ENCODE measurements at places on chromosomes 6 and 20. TPM values are rescaled to one million over a fixed set of nuclear protein-coding genes. Genes with fewer than 3 reads are reported as not detected.

The VARS2 gene
- total RNA-seq = 14.0 TPM

DNA sequence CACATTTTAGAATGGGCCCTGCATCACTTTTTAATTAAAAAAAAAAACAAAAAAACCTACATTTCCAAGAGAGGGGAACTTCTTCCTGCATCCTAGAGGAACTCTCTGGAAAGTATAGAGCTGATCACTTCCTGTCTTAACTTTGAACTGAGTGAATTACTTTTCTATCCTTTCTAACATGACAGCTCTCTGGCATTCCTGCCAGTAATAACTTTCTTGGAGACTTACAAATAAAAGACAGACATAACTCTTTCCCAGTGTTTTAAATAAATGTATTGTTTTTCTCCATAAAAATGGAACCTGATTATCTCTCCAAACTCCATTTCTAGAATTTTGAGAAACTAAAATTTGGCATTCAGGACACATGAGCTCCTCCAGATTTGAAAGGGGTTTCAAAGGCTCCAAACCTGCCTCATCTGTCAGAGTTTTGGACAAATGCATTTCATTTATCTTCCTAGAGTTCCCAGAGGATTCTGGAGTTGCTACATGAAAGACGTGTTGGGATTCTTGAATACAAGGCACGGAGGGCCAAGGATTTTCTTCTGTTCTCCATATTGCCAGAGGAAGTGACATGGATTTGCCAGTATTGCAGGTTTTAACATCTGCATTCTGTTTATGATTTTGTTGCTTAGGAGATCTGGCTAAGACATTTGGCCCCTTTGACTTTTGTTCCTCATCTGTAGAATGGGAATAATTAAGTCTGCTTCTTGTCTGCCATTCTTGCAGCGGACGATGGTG, 2.0 kb upstream of the SMOC2 start:
- no peak for DNase-seq

DNA sequence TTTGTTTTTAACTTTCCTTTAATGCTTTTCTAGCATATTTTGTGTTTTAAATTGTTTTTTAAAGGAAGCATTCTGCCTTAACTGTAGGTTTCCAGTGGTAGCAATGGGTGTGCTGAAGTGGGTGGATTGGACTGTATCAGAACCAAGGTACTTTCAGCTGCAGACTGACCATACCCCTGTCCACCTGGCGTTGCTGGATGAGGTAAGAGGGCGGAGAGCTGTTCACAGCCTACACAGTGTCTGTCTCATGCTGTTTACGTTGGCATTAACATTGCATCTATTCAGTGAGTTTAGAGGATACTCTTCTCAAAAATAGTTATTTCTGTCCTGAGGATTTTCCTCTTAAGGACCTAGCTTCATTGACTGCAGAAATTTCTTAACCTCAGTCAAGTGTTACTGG, 11.9 kb downstream of the NELFCD start:
- no peak for DNase-seq

DNA sequence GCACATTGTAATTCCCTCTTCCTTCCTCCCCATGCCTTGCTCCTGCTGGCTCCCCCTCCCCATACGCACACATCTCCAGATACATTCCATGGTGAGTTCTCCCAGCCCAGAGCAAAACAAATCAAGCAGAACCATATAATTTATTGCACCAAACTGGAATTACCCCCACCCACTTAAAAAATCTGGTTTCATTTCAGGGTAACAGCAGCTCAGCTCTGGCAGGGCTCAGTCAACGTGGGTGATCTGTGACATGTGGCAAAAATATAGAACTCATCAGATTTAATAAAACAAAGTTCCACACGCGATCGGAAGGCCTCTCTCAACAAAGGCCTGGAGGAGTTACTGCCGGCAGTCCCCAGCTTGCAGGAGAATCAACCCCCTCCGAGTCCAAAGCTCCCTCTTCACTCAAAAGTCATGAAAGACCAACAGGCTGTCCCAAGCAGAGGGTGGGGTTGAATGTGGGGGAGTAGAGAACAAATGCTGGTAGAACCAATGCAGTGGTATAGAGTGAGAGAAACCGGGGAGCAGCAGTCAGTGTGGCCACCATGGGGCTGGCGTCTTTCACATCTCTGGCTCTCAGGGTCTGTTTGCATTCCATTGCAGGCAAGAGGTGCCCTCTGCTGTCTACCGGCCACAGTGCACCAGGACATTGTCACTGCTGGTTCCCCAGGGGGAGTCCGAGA, 323.3 kb upstream of the NT5E start:
- DNase-seq = no peak

The PRRC2A gene
- 111 TPM for total RNA-seq

DNA sequence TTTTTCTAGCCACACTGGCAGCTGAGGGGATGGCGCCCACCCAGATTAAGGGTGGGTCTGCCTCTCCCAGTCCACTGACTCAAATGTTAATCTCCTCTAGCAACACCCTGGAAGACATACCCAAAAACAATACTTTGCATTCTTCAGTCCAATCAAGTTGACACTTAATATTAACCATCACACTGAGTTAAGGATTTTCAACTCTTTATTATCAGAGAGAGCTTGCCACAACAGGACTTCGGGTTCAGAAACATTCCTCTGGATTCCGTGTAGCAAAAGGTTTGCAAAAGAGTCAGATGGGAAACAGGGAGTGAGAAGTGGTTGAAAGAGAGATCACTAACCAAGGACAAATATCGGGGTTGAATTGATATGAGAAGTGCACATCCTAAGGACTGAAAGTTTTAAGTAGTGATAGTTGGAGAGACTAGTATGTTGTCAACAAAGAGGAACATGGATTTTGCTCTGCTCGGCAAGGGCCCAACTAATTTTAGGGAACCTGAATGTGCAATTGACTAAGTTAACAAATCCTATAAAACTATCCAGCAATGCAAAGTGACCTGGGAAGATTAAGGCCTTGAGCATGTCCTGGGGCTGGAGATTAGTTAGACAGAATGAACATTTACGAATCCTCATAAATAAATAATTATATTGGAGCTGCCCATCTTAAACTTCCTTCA, 137.0 kb upstream of the TENT5A start:
- no peak for DNase-seq

The SPATA25 gene
- 27.0 TPM for total RNA-seq

GRCh38 chr20:20051767-20052073, 546 bp downstream of the CRNKL1 start:
- DNase-seq = no peak

DNA sequence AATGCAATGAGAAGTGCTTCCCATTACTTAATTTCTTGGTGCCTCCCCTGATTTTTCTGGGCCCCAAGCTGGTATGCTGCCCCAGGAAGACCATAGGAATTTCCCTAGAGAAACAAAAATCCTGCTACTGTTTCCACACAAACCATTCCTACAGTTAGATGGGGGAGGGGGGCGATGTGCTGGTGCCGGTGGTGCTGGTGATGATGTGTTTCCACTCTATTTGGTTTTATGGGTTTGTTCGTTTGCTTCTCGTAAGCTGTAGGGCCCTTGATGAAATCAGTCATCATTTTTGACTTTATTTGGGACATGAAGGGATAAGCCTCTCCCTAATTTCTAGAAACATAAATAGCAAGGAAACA, 105.1 kb downstream of the MKKS start:
- DNase-seq = no peak

DNA sequence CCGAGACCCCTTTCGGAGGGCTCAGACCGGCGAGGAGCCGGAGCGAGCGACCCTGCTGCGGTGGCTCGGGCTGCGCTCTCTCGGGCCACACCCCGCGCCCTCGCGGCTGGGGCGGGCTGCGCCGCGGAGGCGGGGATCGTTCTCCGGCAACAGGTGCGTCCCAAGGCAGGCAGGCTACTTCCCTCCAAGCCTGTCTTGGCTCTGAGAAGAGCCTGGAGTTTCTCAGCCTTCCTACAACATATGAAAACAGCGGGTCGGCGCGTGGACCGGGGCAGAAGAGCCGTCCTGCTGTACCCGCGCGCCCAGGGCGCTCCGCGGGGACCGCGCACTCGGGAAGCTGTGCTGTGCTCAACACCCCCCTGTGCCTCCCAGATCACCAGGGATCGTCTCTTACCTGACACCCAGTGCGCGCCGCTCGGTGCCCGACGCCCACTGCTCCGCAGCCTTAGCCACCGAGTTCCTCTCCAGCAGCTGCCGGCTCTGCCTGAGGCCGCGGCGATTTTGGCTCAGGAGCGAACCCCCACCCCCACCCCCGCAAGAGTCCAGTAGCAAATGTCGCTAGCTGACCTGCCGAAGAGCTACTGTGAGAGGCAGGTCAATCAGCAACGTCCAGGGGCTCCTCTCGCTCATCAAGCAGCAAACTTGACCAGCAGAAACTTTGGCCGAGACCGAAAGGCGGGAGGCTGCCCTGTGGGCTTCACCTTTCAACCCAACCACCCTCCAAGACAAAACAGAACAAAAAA, 3.7 kb upstream of the OLIG3 start:
- no peak for DNase-seq

DNA sequence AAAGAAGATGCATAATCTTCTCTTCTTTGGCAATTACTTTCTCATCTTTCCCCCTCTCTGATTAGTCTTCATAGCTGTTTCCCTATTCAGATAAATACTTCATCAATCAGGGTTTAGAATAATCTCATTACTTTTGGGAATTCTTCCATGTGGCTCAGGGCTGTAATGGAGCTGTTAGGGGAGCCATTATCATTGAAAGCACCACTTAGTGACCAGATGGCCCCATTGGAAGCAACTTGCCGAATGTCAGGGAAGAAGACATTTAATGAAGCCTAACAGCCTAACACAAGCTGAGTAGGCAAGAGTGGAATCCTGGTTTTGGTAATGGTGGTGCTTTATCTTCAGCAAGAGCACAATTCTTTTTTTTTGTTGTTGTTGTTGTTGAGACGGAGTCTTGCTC, 45.0 kb downstream of the TIAM2 start:
- no peak for DNase-seq

The ZC2HC1B gene
- not detected for total RNA-seq

- no peak for DNase-seq
Measured at GRCh38 chr6:79404261-79404660, 133.0 kb downstream of the LCA5 start.

The DPPA5 gene
- total RNA-seq = not detected

- DNase-seq = no peak
Measured at GRCh38 chr6:4665489-4666417, 110.5 kb upstream of the CDYL start.

The GGTLC1 gene
- total RNA-seq = not detected

- DNase-seq = no peak
Measured at GRCh38 chr6:147586044-147586443, 77.6 kb downstream of the SAMD5 start.

DNA sequence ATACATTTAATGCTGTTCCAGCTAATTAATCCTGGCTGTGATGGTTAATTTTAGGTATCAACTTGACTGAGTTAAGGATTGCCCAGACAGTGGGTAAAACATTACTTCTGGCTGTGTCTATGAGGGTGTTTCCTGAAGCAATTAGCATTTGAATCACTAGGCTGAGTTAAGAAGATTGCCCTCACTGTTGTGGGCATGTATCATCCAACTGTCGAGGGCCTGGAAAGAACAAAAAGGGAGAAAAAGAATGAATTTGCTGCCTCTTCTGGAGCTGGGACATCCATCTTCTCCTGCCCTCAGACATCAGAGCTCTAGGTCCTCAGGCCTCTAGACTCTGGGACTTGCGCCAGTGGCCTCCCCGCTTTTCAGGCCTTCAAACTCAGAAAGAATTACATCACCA, 34.3 kb downstream of the SDHAF4 start:
- DNase-seq = no peak

The MCCD1 gene
- total RNA-seq = not detected

The METTL24 gene
- total RNA-seq = 2.4 TPM

GRCh38 chr20:34863421-34863965, 9.2 kb downstream of the GGT7 start:
- no peak for DNase-seq

DNA sequence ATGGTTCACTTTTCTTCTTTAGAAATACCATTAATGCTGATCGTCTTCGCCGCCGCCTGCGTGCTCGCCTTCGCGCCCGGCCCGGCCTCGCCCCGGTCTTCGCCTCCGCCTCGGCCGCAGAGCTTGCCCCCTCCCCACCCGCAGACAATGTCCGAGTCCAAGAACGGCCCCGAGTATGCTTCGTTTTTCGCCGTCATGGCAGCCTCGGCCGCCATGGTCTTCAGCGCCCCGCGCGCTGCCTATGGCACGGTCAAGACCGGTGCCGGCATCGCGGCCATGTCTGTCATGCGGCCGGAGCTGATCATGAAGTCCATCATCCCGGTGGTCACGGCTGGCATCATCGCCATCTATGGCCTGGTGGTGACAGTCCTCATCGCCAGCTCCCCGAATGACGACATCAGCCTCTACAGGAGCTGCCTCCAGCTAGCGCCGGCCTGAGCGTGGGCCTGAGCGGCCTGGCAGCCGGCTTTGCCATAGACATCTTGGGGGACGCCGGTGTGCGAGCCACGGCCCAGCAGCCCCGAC, 4.8 kb upstream of the PRPH2 start:
- no peak for DNase-seq

- no peak for DNase-seq
Measured at GRCh38 chr6:83119742-83120300, 52.4 kb downstream of the DOP1A start.

GRCh38 chr6:75934643-75935472, 137.6 kb downstream of the IMPG1 start:
- no peak for DNase-seq

- DNase-seq = no peak
Measured at GRCh38 chr6:135114355-135115145, 59.9 kb upstream of the HBS1L start.

- DNase-seq = no peak
Measured at GRCh38 chr20:35341366-35342028, 49.3 kb upstream of the FAM83C start.

DNA sequence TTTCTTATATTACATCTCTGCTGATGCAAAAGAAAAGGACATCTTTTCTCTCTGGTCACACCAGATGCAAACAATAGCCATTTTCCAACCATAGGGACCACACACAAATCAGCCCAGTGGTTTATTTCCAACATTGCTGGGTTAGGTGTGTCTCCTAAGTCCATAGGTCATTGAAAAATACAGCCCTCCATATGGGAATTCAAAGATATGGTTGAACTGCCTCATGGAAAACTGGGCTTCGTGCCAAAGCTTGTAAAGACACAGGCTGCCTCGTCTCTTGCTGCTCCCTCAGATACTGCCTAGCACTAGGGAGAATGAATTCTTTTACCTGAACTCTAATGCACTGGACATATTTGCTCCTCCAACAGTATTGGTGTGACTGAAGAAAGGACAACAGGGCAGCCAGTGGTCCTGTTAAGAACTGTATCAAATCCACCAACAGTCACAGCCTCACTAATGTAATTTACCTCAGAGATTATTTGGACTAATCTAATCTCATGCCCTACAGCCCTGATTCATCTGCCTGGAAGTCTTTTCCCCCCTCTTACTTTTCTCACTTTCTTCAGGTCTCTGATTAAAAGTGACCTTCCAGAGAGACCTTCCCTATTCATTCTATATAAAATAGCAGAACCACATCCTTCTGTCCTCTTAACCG, 48.3 kb upstream of the TBC1D32 start:
- no peak for DNase-seq

The SFT2D1 gene
- total RNA-seq = 50.9 TPM

- DNase-seq = no peak
Measured at GRCh38 chr6:139243536-139243935, 48.3 kb downstream of the TXLNB start.

The ZNF133 gene
- total RNA-seq = 10.5 TPM
